Pons (tissue), 1 donor: ENCODE measurements at places on chromosomes 3 and 15.
A peak's percentile ranks its signal among the peaks of the same experiment; 100 is the strongest.

- no peak for DNase-seq
Measured at GRCh38 chr15:74955796-74956647, 550 bp downstream of the RPP25 start.

GRCh38 chr3:171850960-171851659, 8.0 kb downstream of the TMEM212 start:
- DNase-seq: no peak

DNA sequence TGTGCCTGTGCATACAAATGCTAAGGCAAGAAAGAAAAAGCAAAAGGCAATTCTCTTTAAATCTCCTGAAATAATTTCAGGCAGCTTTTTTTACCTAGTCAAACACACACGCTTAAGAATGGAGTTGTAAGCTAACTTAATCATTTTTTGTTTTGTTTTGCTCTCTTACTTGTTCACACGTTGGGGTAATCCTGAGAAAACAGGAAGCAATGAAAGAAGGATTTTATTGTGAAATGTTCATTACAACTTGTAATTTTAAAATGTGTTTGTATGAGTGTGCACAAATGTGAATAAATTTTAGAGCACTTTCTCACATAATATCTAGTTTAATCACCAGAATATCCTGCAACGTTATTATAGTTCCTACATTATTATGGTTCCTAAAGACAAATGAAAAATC, 263.8 kb downstream of the LPP start:
- no peak for DNase-seq

GRCh38 chr3:107216711-107217110, 160.5 kb upstream of the CCDC54 start:
- peak; percentile 40 for DNase-seq

DNA sequence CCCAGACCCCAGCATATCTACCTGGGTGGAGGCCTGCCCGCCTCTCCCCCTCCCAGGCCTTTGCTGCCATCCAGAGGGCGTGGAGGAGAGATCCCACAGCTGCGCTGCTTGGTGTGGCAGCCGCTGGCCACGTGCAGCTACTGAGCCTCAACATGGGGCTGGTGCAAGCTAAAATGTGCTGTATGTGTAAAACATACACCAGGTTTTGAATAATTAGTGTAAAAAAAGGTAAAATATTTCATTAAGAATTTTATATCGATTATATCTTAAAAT, 95.8 kb downstream of the SEC22A start:
- DNase-seq: no peak

GRCh38 chr15:67307156-67307555, 52.6 kb downstream of the IQCH start:
- no peak for DNase-seq

DNA sequence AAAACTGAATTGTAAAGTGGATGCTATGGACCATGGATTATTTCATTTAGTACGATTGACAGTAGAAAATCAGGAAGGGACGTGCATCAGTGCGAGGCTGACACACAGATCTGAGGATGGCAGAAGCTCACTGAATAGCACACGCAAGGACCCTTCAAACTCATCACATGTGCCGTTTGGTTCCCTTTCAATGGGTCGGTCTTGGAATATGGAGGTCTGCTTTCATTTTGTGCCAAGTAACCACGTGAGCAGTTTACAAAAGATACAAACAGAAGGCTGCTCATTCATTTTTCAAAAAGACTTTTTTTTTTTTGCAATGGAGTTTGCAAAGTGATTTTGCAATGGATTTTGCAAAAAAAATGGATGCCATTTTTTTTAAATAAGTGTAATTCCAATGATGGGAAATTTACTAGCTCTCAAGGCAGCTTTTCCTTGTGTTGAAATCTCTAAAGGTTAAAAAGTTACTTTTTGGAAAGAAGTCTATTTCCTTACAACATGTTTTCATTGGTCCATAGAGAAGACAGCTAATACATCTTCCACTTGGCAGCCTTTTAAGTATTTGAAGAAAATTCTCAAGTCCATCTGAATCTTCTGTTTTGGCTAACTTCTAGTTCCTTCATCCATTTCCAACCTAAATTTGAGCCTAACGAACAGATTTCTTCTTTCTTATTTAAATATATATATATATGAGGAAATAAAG, 392.3 kb upstream of the TPRG1 start:
- no peak for DNase-seq

- DNase-seq: no peak
Measured at GRCh38 chr3:102140116-102140515, 290.8 kb downstream of the NFKBIZ start.

GRCh38 chr3:150394606-150395005, 13.5 kb upstream of the TSC22D2 start:
- no peak for DNase-seq

- DNase-seq: peak; percentile 99
Measured at GRCh38 chr15:44102675-44103254, 92.3 kb downstream of the FRMD5 start.

- peak; percentile 40 for DNase-seq
Measured at GRCh38 chr15:63553388-63553791, 43.8 kb upstream of the FBXL22 start.

- no peak for DNase-seq
Measured at GRCh38 chr3:51622413-51622812, 48.6 kb upstream of the TEX264 start.

GRCh38 chr15:48964898-48965297, 1.2 kb upstream of the SHC4 start:
- no peak for DNase-seq

GRCh38 chr3:194487289-194488054, 670 bp upstream of the ATP13A3 start:
- no peak for DNase-seq

DNA sequence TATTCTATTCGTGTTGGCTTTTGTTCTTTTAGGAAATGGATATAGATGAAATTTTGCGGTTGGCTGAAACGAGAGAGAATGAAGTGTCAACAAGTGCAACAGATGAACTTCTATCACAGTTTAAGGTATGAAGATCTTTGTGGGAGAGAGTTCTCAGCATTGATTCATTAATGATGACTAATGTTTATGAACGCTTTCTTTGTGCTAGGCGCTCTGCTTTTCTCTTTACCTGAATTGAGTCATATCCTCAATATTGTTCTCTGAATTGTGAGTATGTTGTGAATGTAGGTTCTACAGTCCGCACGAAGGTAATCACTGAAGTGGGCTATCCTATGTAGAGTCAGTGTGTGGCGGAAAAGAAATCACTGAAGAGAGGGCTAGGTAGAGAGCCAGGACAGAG, 81.2 kb downstream of the CHD2 start:
- DNase-seq: no peak

- peak; percentile 50 for DNase-seq
Measured at GRCh38 chr3:42653560-42654330, at the start of gene ZBTB47. Gene ZBTB47, plus strand, starts transcription at chr3:42653697. Its CDS starts 4,659 bp downstream, at chr3:42658356.

DNA sequence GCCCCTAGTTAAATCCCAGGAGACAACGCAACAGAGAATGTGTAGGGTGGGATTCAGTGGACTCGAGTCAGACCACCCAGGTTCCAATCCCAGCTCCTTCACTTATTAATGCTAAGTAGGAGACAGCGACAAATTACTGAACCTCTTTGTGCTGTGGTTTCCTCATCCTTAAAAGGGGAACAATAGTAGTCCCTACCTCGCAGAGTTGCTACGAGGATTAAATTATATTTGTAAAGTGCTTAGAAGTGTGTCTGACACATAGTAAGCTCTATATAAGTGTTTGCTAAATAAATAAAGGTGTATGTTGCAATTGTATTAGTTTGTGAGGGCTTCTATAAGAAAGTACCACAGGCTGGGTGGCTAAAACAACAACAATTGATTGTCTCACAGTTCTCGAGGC, 58.0 kb upstream of the PPARG start:
- no peak for DNase-seq

GRCh38 chr3:34983631-34984030, 655.7 kb upstream of the ARPP21 start:
- DNase-seq: no peak

DNA sequence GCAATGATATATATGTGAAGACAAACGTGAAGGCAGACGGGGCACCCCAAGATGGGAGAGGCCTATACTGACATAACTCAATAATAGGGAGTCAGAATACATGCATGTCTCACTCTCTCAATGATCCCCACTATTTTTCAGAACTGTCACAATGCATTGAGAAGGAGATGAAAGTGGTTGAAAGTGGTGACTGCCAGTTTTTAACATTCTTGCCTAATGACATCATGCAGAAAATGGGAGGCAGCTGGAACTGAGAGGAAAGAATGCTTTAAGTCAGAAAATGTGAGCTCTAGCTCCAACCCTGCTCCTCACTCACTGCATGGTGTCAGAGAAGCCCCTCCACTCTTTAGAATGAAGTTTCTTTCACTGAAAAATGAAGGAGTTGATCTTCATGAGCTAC, 55.3 kb upstream of the P2RY1 start:
- DNase-seq: no peak
